Renal cortical epithelial cell (primary cell): ENCODE measurements at places on chromosomes 4 and X. TPM values are rescaled to one million over a fixed set of nuclear protein-coding genes. Genes with fewer than 3 reads are reported as not detected.

- DNase-seq = no peak
Measured at GRCh38 chr4:148790246-148790645, 348.0 kb upstream of the NR3C2 start.

DNA sequence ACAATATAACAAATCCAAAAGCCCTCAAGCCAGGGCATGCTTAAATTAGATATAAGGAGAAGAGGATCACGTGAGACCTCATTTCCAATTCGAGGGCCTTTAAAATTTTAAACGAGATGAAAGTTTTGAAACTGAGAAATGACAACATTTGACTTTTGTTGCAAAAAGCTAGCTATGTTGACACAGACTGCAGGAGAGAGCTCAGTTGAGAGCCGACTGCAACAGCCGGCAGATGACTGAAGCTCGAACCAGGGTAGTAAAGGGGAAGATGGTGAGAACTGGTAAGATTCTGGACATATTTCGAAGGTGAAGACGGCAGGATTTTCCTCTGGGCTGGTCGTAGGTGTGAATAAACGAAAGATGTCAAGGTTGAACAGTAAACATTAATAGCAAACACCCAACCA is 773 bp downstream of the PRMT9 start:
- DNase-seq = no peak

C4orf51 gene
- total RNA-seq = not detected in 2 replicates

- no peak for DNase-seq
Measured at GRCh38 chr4:175932116-175932515, 120.1 kb upstream of the GPM6A start.

GRCh38 chr4:102791318-102791835 is 30.6 kb upstream of the MANBA start:
- DNase-seq = no peak

EVC2 gene
- total RNA-seq = 6.6 and 14.7 TPM in 2 replicates

GRCh38 chr4:157076578-157076947 is 613 bp downstream of the GLRB start:
- DNase-seq = no peak

DNA sequence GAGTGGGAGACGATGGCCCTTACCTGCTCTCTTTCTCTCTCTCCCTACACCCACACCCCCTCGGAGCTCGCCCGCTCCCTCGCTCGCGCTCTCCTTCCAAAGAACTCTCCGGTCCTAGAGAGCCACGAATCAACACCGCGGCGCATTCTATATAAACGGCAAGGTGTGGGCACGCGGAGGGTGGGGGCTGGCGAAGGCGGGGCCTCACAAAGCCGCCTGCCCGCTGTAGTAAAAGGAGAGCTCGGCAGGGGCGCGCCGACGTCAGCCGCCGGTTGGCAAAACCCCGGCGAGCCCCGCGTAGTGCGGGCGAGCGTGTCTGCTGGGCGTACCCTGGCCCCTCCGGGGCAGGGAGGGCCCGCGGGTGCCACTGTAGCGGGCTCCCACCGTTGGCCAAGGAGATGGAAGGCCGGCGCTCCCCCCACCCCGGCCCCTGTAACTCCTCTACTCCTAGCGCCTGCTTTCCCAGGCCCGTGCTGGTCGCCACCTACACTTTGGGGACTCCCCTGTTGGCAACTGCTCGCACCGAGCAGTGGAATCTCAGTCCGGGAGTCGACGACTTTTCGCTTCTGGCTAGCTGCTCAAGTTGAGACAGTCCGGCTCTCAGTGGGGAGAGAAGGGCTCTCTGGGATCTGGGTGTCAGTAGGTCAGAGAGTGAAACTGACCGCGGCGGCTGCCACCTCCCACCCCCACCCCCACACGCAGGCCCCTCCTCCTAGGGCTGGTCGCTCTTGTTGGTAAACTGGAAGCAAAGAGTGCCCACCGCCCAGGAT is 325.5 kb upstream of the F9 start:
- DNase-seq = no peak
